ENCODE measurements at places on chromosomes 1 and 21.

GRCh38 chr1:164673584-164674214 is 114.7 kb downstream of the PBX1 start:
- no peak for DNase-seq

- no peak for DNase-seq
These were observed 19.4 kb upstream of the CASZ1 start for GRCh38 chr1:10815858-10816195.

GRCh38 chr1:40784771-40785151 is 1.2 kb downstream of the KCNQ4 start:
- DNase-seq = no peak

DNA sequence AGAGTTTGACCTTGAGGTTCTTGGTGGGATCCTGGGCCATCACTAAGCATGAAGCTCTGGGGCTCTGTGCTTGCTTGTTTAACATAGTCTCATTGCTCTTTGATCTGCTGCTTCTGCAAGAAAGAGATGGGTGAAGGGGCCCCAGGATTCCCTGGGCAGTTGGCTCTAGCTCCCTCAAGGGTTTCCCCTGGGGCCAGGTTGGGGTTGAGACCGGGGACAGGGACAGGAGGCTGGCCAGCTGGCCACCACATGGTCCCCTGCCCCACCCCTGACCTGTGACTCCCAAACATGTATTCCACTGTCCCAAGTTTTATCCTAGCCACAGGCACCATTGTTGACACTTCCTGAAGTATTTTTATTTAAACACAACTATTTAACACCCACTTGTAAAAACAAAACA is 69.5 kb downstream of the FHAD1 start:
- DNase-seq = no peak

DNA sequence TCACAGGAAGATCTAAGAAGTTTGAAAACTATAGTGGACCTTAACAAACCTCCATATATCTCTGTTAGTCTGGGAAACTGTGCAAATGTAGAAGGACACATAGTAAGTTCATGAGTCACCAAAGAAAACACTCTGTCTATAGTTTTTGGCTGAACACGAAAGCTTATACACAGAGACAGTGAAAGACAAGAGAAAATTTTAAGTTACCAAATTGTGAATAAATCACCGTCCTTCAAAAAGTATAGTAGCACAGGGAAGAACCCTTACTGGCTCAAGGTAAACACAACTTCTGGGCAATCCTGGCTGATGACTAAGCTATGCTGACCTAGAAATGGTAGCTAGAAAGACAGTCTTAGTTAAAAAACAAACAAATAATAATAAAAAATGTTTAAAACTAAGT is 1057.9 kb downstream of the AMY1C start:
- no peak for DNase-seq

GRCh38 chr1:17089506-17089905 is 29.7 kb downstream of the PADI2 start:
- no peak for DNase-seq

DNA sequence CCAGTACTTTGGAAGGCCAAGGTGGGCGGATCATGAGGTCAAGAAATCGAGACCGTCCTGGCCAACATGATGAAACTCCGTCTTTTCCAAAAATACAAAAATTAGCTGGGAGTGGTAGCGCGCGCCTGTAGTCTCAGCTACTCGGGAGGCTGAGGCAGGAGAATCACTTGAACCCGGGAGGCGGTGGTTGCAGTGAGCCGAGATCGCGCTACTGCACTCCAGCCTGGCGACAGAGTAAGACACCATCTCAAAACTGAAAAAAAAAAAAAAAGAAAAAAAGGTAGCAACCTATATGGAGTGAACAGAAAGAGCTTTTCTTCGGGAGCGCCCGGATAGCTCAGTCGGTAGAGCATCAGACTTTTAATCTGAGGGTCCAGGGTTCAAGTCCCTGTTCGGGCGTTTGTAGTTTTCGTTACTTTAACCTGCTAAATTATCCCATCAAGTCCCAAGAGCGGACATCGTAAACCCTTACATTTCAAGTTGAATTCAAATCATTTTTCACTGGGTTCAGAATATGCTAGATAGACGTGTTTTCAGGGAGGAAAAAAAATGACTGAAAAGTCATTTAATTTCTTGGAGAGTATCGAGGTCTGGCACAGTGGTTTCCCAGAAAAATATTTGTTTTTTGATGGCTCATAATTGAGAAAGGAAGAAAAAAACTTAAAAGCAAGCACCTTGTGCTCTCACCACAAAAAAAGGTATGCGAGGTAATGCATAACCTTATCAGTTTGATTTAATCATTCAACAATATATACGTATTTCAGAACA is 9.8 kb upstream of the MDM4 start:
- peak; percentile 68 for DNase-seq

DNA sequence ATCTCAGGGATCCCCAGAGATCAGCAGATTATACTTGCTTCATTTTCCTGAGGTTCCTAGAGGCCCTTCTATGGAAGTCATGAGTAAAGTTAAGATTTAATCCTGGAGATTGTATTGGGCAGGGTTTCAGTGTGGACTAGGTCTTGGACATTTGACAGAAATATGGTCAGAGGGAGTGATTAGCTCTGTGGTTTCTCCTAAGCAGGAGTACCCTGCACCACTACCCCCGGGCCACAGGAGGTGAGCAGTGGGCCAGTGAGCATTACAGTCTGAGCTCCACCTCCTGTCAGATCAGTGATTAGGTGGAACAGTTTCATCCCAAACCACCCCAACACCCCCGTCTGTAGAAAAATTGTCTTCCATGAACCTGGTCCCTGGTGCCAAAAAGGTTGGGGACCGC is 43.2 kb downstream of the PHACTR4 start:
- DNase-seq = no peak

- DNase-seq = no peak
These were observed 11.2 kb downstream of the ALX3 start for GRCh38 chr1:110059133-110059863.

DNA sequence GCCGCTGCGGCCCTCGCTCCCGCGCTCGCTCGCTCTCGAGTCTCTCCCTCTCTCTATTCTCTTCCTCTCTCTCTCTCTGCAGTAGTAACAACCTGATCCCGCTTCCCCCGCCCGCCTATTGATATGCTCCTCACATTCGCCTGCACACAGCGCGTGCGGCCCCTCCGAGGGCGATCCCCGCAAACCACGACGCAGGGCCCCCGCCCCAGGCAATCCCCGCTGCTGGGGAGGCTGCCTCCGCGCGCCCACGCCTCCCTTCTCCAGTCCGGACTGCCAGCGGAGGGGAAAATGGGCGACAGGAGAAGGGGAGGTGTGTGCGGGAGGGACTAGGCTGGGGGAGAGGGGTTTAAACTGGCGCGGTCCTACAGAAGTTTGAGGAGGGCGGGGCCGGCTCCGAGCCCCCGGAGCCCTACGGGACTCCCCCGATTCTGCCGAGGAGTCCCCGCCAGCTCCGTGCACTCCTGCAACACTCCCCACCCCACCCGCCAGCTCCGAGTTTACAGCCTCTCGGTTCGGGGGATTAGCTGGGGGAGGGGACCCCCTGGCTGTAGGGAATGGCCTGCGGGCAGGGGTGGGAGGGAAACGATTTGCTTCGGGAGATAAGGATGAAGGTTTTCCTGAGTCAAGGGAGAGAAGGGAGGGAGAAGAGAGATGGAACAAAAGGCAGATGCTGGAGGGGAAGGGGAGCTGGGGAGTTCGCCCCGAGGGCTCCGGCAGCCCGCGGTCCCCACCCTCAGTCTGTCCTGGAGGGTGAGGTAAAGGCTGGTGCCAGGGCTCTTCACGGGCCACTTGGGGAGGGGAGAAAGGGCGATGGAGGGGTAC is 66.6 kb downstream of the SYT2 start:
- DNase-seq = no peak

DNA sequence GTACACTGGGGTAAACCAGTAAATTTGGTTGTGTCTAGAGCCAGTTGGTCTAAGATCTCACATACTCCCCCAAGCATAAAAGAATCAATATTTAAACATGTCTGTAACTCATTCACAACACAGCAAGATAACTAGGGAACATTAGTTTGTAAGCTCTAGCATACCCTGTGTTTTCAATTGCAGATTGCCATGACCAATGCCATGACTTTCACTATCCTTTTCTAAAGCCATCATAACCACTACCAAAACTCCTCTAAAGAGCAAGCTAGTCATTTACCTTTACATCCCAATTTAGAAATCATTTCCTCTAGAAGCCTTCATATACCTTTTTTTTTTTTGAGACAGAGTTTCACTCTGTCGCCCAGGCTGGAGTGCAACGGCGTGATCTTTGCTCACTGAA is 56.5 kb upstream of the PLA2G4A start:
- no peak for DNase-seq

DNA sequence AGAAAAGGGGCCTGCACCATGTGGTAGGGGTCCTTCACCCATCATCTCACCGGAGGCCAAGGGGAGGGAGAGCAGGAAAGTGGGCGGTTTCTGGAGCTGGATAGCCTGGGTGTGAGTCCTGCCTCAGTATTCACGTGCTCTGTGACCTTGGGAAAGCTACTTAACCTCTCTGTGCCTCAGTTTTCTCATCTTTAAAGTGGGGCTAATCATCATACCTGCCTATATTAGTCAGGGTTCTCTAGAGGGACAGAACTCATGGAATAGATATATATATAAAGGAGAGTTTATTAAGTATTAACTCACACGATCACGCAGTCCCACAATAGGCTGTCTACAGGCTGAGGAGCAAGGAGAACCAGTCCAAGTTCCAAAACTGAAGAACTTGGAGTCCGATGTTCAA is 78.7 kb downstream of the FBXO2 start:
- no peak for DNase-seq

- DNase-seq = no peak
These were observed 141.7 kb upstream of the IRF2BP2 start for GRCh38 chr1:234751678-234752077.

GRCh38 chr1:89771991-89772560 is 48.8 kb upstream of the LRRC8D start:
- DNase-seq = no peak

GRCh38 chr1:164756741-164757140 is 197.8 kb downstream of the PBX1 start:
- DNase-seq = no peak

DNA sequence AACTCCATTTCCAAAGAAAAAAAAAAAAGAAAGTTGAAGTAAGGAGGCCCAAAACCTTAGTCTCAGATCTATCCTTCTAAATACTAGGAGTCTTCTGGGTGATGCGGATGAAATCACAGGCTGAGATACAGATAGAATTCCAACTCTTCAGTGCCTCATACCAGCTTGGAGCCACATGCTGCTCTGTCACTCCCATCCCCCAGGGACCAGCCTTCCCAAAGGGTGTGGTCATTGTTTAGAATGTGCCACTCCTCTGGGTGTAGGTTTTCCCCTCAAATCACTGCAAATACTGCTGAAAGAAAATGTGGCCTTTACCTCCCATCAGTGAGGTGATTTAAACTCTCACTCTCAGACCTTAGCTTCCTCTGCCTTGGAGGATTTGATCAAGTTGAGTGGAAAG is 112.9 kb downstream of the CDC7 start:
- no peak for DNase-seq

- DNase-seq = no peak
These were observed 17.8 kb upstream of the LSS start for GRCh38 chr21:46246345-46246744.

- no peak for DNase-seq
These were observed 563.0 kb downstream of the LRRIQ3 start for GRCh38 chr1:73635021-73635420.

DNA sequence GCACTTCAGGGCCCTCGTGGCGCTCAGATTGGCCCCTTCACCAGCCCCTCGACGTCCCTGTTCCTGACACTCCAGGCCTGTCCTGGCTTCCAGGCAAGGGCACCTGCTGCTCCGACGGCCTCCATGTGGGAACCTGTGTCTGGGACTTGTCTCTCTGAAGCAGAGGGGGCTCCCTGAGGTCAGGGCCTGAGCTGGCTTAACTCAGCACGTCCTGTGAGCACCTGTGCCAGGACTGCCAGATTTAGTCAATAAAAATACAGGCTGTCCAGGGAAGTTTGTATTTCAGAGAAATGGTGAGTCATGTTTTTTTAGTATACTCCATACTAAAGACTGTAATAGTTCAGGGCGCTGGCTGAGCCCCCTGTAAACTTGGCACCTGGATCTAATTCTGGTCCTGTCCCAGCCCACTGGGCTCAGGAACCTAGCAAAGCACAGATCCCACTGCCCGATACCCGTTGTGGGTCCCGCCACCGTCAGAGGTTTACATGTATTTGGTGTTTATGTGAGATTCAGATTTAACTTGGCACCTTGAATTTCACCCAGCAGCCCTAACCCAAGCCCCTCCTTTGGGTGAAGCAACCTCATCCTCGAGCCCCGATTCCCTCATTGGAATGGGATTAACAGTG is 109.9 kb upstream of the IFFO2 start:
- no peak for DNase-seq

DNA sequence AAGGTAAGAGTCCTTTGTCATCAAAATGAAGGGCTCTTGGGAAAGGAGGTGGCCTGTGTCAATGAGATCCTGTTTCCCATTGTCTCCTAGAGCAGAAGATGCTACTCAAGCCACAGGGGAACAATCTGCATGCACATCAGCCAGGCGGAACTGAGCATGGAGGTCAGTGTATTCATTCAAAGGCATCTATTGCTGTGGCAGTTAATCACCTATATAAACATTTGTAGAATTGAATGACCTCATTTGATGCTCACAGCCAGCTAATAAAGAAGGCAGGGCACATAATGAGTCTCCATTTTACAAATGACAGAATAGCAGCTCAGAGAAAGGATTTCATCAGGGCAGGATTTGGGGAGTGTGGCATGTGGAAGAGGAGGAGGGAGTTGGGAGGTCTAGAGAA is 5.7 kb upstream of the FYB2 start:
- DNase-seq = no peak

DNA sequence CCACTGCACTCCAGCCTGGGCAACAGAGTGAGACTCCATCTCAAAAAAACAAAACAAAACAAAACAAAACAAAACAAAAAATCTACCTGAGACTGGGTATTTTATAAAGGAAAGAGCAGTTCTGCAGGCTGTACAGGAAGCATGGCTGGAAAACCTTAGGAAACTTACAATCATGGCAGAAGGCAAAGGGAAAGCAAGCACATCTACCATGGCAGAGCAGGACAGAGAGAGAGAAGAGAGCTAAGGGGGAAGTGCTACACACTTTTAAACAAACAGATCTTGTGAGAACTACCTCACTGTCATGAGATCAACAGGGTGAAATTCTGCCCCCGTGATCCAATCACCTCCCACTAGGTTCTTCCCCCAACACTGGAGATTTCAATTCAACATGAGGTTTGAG is 198.3 kb upstream of the SAMSN1 start:
- no peak for DNase-seq

- no peak for DNase-seq
These were observed 1.4 kb downstream of the NIT1 start for GRCh38 chr1:161119092-161119903.

GRCh38 chr1:180933141-180933540 is 20.4 kb downstream of the KIAA1614 start:
- no peak for DNase-seq
